ENCODE measurements at places on chromosomes 3 and 15. TPM values are rescaled to one million over a fixed set of nuclear protein-coding genes. Genes with fewer than 3 reads are reported as not detected.
A peak's percentile ranks its signal among the peaks of the same experiment; 100 is the strongest.

The RTP3 gene
- total RNA-seq, result not detected

The P2RY14 gene
- total RNA-seq, result 0.67 TPM

The DISP2 gene
- total RNA-seq, result 0.14 TPM

The CCDC54 gene
- not detected for total RNA-seq

The TRH gene
- total RNA-seq, result not detected

The SUCNR1 gene
- total RNA-seq, result 0.59 TPM

The SCAANT1 gene
- total RNA-seq, result not detected

The SLC12A1 gene
- total RNA-seq, result not detected

The ZNF80 gene
- not detected for total RNA-seq

DNA sequence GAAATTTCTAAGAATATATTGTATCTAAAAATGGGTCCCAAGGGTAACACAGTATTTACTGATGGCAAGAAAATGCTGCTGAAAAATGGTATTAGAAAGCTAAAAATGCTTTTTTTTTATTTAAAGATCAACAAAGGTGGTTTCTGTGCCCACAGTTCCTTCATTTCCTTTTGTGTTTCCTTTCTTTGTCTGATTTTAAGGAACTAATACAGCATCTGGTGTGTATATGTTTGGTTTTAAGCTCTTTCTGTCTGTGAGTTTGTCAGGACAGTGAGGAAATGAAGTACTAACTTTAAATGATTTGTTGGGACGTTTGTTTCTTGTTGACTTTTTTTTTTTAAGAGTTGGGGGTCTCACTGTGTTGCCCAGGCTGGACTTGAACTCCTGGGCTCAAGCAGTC, 38.2 kb downstream of the RASA2 start:
- H3K4me3 ChIP-seq, result no peak overlapping the region
- H3K36me3 ChIP-seq, result no peaks in the 10 kb centered on the region
- H3K27me3 ChIP-seq, result no peaks in the 10 kb centered on the region
- no peaks in the 10 kb centered on the region for H3K4me1 ChIP-seq
- no peak overlapping the region for H3K27ac ChIP-seq
- no peak for DNase-seq

GRCh38 chr15:31811641-31812040, 218.7 kb upstream of the CHRNA7 start:
- no peaks in the 10 kb centered on the region for H3K36me3 ChIP-seq
- H3K4me3 ChIP-seq, result no peak overlapping the region
- no peaks in the 10 kb centered on the region for H3K4me1 ChIP-seq
- no peaks in the 10 kb centered on the region for H3K27me3 ChIP-seq
- no peak for DNase-seq

- H3K4me1 ChIP-seq, result no peaks in the 10 kb centered on the region
- no peak overlapping the region for H3K27ac ChIP-seq
- DNase-seq, result no peak
- H3K36me3 ChIP-seq, result no peaks in the 10 kb centered on the region
- no peak overlapping the region for H3K4me3 ChIP-seq
- H3K27me3 ChIP-seq, result no peaks in the 10 kb centered on the region
Observed at GRCh38 chr15:27278761-27279160, 307.8 kb downstream of the GABRG3 start.

GRCh38 chr3:174397848-174398247, 461.3 kb upstream of the NAALADL2 start:
- no peak overlapping the region for H3K27ac ChIP-seq
- no peaks in the 10 kb centered on the region for H3K4me1 ChIP-seq
- no peaks in the 10 kb centered on the region for H3K27me3 ChIP-seq
- no peak overlapping the region for H3K4me3 ChIP-seq
- no peak for DNase-seq

- no peaks in the 10 kb centered on the region for H3K4me1 ChIP-seq
- no peaks in the 10 kb centered on the region for H3K36me3 ChIP-seq
- DNase-seq, result no peak
- H3K27ac ChIP-seq, result no peak overlapping the region
- H3K27me3 ChIP-seq, result no peaks in the 10 kb centered on the region
Observed at GRCh38 chr3:77227567-77227966, 187.7 kb downstream of the ROBO2 start.

- no peaks in the 10 kb centered on the region for H3K27me3 ChIP-seq
- H3K36me3 ChIP-seq, result no peaks in the 10 kb centered on the region
- no peak overlapping the region for H3K27ac ChIP-seq
Observed at GRCh38 chr15:66505818-66506217, 692 bp downstream of the ZWILCH start.

DNA sequence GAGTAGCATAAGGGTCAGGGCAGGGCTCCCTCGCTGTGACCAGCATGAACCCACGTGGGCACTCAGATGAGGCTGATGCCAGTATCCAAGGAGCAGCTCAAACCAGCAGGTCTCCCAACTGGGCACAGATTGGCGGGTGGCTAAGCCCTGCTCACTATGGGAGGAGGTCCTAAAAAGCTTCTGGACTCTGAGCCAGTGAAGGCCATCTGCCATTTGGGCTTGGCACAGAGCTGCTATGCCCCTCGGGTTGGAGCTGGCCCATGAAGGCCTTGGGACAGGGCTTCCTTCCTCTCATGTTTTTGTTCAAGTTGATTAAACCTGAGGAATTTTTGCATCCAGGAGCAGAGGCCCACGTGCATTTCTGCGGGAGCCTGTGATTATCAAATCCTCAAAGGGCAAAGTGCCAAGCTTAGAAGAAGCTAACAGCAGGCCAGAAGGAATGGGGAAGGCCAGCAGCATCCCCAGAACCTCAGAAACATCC, 4.3 kb upstream of the STRA6 start:
- no peak for DNase-seq
- no peaks in the 10 kb centered on the region for H3K36me3 ChIP-seq
- H3K4me3 ChIP-seq, result no peak overlapping the region

DNA sequence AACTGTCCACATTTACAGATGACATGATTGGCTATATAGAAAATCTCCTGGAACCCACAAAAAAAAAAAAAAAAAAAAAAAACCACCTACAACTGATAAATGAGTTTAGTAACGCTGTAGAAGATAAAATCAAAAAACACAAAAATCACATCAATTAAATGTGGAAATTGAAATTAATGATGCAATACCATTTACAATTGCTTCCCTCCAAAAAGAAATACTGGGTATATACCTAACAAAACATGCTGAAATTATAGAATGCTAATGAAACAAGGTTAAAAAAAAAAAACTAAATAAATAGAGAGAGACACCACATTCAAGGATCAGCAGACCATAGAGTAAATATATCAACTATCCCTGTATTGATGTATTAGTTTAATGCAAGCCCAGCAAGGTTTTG, 215.7 kb downstream of the ULK4 start:
- no peaks in the 10 kb centered on the region for H3K36me3 ChIP-seq
- no peak for DNase-seq
- H3K27me3 ChIP-seq, result no peaks in the 10 kb centered on the region
- no peak overlapping the region for H3K27ac ChIP-seq
- H3K4me1 ChIP-seq, result no peaks in the 10 kb centered on the region

- H3K27me3 ChIP-seq, result no peaks in the 10 kb centered on the region
- DNase-seq, result no peak
- no peak overlapping the region for H3K4me3 ChIP-seq
- no peaks in the 10 kb centered on the region for H3K36me3 ChIP-seq
Observed at GRCh38 chr3:65538101-65538500, 500.6 kb downstream of the MAGI1 start.

DNA sequence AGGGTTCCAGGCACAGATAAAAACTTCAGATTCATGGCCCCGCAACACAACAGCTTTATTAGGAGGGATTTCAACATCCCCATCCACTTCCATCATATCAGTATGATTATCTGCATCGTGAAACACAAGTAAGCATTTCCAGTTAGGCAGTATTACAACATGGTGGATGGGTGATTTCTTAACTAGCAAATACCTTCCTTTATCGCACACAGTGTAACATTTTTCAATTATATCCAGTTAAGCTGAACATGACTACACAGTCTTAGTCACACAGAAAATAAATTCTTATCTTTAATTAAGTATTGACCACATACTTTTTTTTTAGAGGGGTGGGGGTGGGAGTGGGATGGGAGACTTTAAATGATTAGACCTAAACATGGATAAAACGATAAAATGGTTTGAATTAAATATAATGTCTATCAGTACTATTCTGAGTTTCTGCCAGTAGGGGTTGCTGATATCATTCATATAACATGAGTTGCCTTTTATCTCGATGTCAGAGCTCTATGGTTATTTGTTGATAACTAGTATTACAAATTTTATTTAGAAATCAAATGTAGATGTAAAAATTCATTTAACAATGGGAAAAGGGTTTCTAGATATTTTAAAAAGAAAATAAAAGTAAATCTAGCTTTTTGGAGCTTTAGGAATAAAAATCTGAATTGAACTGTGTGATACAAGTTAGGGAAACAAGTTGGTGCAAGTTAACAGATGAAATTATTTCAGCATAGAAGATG, 146.6 kb downstream of the TBL1XR1 start:
- H3K27ac ChIP-seq, result no peak overlapping the region
- peaks cover 5% of the 10 kb centered on the region for H3K4me1 ChIP-seq
- DNase-seq, result no peak
- no peaks in the 10 kb centered on the region for H3K36me3 ChIP-seq
- no peak overlapping the region for H3K4me3 ChIP-seq

DNA sequence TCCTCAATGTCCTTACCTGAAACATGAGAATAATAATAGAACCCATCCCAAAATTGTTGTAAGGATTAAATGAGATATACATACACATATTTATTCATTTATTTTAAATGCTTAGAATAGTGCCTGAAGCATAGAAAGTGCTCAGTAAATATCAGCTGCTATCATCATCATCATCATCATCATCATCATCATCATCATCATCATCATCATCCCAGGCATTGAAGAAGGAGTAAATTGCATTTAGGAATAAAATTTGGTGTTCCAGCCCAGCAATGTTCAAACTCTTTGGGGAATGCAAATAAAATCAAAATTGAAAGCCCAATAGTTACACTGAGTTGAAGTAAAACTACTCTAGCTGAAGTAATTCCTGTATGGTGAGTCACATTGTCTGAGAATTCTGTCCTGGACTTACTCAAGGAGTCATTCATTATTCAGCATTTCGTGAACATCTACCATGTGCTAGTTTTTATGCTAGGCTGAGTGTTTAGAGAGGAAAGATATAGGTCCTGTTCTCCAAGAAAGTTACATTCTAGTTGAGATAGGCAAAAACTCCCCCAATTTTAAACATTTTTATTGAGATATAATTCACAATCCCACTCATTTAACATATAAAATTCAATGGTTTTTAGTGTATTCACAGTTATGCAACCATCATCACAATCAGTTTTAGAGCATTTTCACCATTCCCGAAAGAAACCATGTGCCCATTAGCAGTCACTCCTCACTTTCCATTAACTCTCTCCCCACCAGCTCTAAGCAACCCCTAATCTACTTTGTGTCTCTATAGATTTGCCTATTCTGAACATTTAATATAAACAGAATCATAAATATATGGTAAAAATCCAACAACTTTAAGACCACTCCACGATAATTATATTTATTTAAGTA, 107.2 kb downstream of the FRMD5 start:
- H3K36me3 ChIP-seq, result no peaks in the 10 kb centered on the region
- H3K4me1 ChIP-seq, result no peaks in the 10 kb centered on the region
- H3K4me3 ChIP-seq, result no peak overlapping the region
- DNase-seq, result no peak
- no peak overlapping the region for H3K27ac ChIP-seq

DNA sequence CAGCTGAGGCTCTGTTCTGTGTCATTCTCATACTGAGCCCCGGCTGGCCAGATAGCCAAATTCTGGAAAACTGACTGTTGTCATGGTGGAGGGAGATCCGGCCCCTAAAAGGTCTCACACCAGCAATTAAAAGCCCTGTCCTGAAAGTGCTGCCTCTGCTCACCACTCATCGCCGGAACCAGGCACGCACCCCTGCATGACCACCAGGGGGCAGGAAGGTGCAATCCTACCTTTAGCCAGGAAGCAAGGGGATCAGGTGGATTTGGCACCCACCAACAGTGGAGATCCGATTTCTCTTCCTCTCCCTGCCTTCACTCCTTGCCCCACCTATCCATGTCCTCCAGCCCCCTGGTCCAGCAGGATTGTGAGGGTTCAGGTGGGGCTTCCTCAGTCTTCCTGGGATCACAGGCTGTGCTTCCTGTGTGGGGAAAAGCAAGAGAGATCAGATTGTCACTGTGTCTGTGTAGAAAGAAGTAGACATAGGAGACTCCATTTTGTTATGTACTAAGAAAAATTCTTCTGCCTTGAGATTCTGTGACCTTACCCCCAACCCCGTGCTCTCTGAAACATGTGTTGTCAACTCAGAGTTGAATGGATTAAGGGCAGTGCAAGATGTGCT, 16.1 kb upstream of the CACNA2D2 start:
- DNase-seq, result peak; percentile 52
- H3K36me3 ChIP-seq, result no peaks in the 10 kb centered on the region
- no peaks in the 10 kb centered on the region for H3K4me1 ChIP-seq
- H3K27ac ChIP-seq, result no peak overlapping the region

GRCh38 chr3:136351905-136352304, 101.8 kb downstream of the PCCB start:
- no peaks in the 10 kb centered on the region for H3K27me3 ChIP-seq
- H3K4me1 ChIP-seq, result no peaks in the 10 kb centered on the region

DNA sequence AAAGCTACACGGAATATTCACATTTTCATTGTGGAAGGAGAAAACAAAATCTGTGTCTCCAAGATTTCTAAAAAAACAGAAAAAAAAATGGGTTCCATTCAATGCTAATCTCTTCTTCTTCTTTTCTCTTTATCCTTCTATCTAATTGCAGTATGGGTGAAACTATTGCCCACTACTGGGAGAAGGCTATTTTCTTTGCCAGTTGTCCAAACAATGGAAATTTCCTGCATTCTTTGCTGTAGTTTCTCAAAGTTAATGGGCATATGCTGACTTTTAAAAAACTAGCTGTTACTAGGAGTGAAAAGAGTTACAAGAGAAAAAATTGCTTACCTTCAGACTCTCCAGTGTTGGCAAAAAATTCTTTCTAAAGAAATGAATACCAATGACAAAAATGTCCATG, 179.3 kb upstream of the ANKRD28 start:
- H3K36me3 ChIP-seq, result no peaks in the 10 kb centered on the region
- no peak overlapping the region for H3K27ac ChIP-seq
- no peaks in the 10 kb centered on the region for H3K4me1 ChIP-seq

GRCh38 chr3:13080591-13080990, 7.4 kb upstream of the IQSEC1 start:
- no peaks in the 10 kb centered on the region for H3K27me3 ChIP-seq
- H3K4me1 ChIP-seq, result no peaks in the 10 kb centered on the region
- H3K4me3 ChIP-seq, result no peak overlapping the region

DNA sequence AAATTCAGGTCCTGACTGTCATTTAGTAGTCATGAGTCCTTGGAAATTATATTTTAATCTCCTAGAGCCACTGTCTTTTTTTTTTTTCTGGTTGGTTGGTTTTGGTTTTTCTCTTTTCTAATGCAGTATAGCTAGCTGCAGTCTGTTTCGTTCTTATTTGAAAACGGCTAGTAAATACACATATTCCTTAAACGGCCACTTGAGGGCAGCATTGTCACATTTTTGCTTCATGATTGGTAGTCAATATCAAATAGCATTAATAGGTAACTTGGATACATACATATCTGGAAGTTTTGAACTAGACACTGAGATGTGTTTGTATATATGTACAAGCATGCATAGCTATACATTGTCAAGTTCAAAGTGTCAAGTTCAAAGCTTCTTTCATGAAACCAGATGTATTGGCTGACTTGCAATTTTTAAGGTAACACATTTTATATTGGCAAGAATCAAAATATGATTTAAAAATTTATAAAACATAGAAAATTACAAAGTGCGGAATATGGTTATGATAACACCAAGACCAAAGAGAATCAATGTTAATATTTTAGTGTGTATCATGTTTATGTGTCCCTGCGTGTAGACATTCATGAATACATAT, 22.5 kb downstream of the GABRA5 start:
- no peak overlapping the region for H3K27ac ChIP-seq
- H3K36me3 ChIP-seq, result no peaks in the 10 kb centered on the region
- no peak overlapping the region for H3K4me3 ChIP-seq
- DNase-seq, result peak; percentile 21
